ENCODE measurements at places on chromosomes 2 and 18. TPM values are rescaled to one million over a fixed set of nuclear protein-coding genes. Genes with fewer than 3 reads are reported as not detected.

SDC1 gene
- 11.4 TPM for total RNA-seq

PROKR1 gene
- total RNA-seq, result not detected

SANBR gene
- 12.1 TPM for total RNA-seq

CNDP1 gene
- total RNA-seq, result 0.22 TPM

AMER3 gene
- not detected for total RNA-seq

GRCh38 chr2:19488009-19488691 is 129.7 kb upstream of the OSR1 start:
- peaks cover 6% of the 10 kb centered on the region for H3K4me1 ChIP-seq
- H3K4me3 ChIP-seq, result no peak overlapping the region
- no peak for DNase-seq
- H3K36me3 ChIP-seq, result peaks cover 4% of the 10 kb centered on the region
- no peak overlapping the region for H3K27ac ChIP-seq
- H3K27me3 ChIP-seq, result peaks cover 2% of the 10 kb centered on the region

GRCh38 chr2:63060472-63060991 is 9.9 kb downstream of the OTX1 start:
- no peak overlapping the region for H3K4me3 ChIP-seq
- no peak overlapping the region for H3K27ac ChIP-seq
- H3K4me1 ChIP-seq, result peaks cover 29% of the 10 kb centered on the region
- peaks cover 74% of the 10 kb centered on the region for H3K27me3 ChIP-seq

- no peaks in the 10 kb centered on the region for H3K4me1 ChIP-seq
- H3K27ac ChIP-seq, result no peak overlapping the region
- no peak overlapping the region for H3K4me3 ChIP-seq
- peaks cover 2% of the 10 kb centered on the region for H3K27me3 ChIP-seq
- no peak for DNase-seq
These were observed 9.9 kb upstream of the MYL1 start for GRCh38 chr2:210324906-210325305.

DNA sequence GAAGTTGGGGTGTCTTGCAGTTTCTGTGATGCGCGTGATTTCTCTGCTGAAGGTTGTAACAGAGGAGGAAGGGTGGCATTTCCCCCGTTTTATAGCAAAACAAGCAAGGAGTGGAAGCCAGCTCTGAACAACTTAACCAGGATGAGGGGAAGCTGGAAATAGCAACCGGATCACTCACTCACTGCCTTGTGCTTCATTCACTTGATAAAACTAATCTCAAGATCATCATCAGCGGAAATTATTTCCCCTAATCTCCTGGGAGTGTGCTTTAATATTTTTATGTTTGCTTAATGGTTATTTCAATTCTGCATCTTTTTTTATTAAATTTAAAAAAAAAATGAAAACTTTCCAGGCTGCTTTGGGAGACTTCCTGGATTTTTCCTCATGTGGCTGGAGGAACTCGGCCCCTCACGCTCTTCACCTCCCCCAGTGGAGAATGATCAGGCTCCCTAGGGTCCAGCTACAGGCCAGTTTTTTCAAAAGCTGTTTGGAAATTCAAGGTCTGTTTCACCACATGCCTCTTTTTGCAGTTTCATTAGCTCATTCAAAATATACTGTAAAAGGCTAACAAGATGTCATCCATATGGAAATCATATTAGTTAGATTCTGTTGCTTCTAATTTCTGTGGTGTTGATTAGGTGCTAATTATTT is 31.7 kb downstream of the CABLES1 start:
- no peak for DNase-seq
- no peaks in the 10 kb centered on the region for H3K27me3 ChIP-seq
- peaks cover 4% of the 10 kb centered on the region for H3K36me3 ChIP-seq
- H3K27ac ChIP-seq, result peak overlapping the region; percentile 58

DNA sequence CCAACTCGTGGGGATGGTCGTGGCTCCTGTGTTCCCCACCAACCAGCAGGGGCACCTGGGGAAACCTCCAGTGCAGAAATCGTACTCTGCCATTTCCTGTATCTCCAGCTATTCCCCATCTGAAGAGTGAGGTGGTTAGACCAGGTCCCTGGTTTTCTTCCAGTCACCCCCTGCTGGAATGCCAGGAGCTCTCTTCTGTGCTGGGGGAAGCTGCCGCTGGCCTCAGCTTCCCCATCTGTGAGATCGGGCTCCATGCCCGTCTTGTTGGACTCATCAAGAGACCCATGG is 119.7 kb downstream of the INHBB start:
- H3K27me3 ChIP-seq, result peaks cover 7% of the 10 kb centered on the region
- DNase-seq, result no peak
- peaks cover 15% of the 10 kb centered on the region for H3K4me1 ChIP-seq
- H3K4me3 ChIP-seq, result no peak overlapping the region
- no peak overlapping the region for H3K27ac ChIP-seq
- peaks cover 3% of the 10 kb centered on the region for H3K36me3 ChIP-seq

DNA sequence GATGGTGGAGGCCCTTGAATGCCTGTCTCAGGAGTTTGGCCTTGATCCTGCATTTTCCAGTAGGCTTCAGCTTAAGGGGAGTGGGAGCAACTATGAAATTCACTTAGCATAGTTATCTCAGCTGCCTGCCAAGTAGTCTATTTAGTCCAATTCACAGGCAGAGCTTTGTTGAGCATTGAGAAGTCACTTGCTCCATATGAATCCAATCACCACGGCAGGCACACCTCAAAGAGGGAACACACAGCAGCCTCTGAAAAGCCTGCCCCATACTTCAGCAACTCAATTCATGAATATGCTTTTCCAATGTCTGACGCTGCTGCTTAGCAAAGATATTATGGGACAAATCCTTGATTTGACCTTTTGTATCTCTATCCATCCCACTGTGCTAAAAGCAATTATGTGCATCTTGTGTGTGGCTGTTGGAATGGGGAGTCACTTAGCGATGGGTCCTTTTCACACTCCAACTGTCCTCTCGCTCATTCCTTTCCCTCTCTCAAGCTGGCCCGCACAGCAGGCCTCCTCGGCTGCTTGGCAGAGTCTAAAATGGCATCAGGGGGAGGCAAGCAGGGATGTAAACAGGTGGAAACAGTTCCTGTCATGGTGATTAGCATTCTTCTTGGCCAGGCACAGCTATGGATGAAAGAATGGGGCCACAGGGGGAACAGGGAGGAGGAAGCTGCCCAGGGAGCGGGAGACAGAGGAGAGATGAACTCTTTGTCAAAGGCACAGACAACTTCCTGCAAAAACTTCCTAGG is 56.0 kb upstream of the LRPPRC start:
- DNase-seq, result no peak
- no peak overlapping the region for H3K27ac ChIP-seq
- H3K27me3 ChIP-seq, result no peaks in the 10 kb centered on the region
- H3K4me3 ChIP-seq, result no peak overlapping the region
- no peaks in the 10 kb centered on the region for H3K36me3 ChIP-seq
- H3K4me1 ChIP-seq, result no peaks in the 10 kb centered on the region

DNA sequence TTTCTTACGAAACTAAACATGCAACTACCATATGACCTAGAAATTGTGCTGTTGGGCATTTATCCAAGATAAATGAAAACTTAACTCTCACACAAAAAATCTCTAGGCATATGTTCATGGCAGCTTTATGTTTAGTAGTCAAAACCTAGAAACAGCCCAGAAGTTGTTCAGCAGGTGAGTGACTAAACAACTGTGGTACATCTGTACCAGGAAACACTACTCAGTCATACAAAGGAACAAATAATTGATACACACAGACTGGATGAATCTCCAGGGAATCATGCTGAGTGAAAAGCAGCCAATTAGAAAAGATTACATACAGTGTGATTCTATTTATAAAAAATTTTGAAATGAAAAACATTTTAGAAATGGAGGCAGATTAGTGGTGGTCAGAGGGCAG is 29.3 kb downstream of the DYNC2LI1 start:
- no peak overlapping the region for H3K4me3 ChIP-seq
- no peaks in the 10 kb centered on the region for H3K27me3 ChIP-seq
- no peak for DNase-seq
- peaks cover 5% of the 10 kb centered on the region for H3K4me1 ChIP-seq
- no peak overlapping the region for H3K27ac ChIP-seq

GRCh38 chr2:161115605-161116380 is 44.4 kb upstream of the TANK start:
- peaks cover 15% of the 10 kb centered on the region for H3K4me1 ChIP-seq
- H3K27ac ChIP-seq, result no peak overlapping the region
- H3K4me3 ChIP-seq, result no peak overlapping the region
- no peak for DNase-seq

DNA sequence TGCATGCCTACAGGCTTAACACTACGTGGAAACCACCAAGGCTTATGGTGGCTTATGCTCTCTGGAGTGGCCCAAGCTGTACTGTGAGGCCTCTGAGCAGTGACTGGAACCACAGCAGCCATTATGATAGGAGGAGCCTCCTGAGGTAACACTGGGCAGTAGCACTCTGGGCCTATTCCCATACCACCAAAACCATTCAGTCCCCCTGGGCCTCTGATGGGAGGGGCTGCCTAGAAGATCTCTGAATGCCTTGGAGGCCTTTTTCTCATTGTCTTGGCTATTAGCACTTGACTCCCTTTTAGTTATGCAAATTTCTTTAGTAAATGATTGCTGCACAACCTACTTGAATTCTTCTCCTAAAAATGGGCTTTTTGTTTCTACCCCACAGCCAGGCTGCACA is 985.0 kb downstream of the DPP10 start:
- H3K27me3 ChIP-seq, result no peaks in the 10 kb centered on the region
- H3K4me1 ChIP-seq, result no peaks in the 10 kb centered on the region
- DNase-seq, result no peak
- no peak overlapping the region for H3K27ac ChIP-seq

DNA sequence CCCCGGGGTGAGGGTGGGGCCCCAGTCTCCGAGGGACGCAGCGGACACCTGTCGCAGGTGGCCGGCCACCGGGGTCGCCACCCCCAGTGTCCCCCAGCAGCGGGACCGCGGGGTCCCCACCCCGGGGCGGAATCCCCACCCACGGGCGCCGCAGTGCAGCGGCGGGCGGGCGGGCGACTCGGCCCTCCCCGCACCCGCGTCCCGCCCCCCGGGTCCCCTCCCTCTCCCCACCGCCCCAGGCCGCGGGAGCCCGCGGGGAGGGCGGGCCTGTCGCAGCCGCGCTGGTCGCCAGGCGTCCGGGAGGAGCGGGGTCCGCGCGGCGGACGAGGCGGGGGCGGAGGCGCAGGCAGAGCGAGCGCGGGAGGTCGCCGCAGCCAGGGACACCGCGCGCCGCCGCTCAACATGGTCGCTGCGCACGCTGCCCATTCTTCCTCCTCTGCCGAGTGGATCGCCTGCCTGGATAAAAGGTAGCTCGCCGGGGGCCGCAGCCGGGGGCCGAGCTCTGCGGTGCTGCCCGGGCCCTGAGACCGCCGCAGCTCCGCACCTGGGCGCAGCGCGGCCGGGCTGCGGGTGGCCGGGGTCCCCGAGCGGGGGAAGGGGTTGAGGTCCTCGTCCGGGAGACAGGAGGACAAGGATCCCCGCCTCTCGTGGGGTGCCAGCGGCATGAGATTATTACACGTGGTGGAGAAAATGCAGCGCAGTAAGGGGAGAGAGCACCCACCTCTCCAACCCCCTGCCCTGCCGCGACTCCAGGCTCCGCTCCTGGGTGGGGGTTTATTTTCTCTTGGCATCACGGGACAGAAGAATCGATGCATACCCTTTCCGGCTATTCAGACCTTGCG is at the start of gene RAPGEF4:
Gene RAPGEF4, plus strand, starts transcription at position 264 of the 842 bp plus-strand sequence. Its CDS starts 139 bp downstream, at position 403.
- H3K4me1 ChIP-seq, result peaks cover 11% of the 10 kb centered on the region
- peak within 1 kb of the TSS; percentile 70 for H3K4me3 ChIP-seq
- H3K27me3 ChIP-seq, result peaks cover 4% of the 10 kb centered on the region
- H3K36me3 ChIP-seq, result no peaks in the 10 kb centered on the region

DNA sequence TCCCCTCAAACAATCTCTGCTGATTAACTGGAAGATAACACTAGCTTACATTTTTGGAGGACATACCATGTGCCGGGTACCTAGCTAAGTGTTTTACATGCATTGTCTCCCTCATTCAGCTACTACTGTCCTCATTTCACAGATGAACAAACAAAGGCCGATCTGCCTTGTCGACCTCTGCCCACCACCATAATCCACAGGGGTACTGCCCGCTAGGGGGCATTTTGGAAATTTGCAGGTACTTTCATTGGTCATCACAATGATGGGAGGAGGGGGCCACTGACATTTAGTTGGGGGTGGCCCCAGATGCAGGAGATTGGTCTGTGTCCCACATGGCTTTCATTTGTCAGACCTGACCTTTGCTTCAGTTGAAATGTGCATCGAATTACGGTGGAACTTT is 3.9 kb upstream of the TMEM163 start:
- peaks cover 44% of the 10 kb centered on the region for H3K27me3 ChIP-seq
- no peak for DNase-seq
- H3K36me3 ChIP-seq, result peaks cover 1% of the 10 kb centered on the region
- H3K4me3 ChIP-seq, result no peak overlapping the region
- no peak overlapping the region for H3K27ac ChIP-seq

DNA sequence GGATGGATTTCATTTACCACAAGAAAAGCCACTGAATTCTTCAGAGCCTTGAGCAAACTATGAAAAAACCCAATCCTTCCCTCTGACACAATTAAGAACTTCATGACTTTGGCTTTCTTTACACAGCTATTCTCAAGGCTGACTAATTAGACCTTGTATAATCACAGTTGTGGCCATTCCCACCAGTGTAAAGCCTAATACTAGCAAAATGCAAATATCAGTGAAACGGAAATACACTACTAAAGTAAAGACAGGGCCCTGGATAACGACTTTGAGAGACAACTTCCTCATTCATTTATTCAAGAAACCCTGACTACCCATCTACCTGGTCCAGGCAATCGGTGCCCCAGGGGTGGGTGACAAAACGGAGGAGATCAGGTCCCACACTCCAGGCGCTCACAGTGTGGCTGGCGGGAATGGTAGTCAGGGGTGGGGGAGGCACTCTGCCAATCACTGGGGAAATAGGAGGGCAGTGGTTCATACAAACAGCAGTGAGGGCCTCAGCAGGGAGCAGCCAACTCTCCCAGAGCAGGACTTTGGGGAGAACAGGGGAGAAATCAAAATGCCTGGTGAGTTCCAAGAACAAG is 28.1 kb downstream of the TMEM163 start:
- H3K27ac ChIP-seq, result no peak overlapping the region
- H3K4me1 ChIP-seq, result no peaks in the 10 kb centered on the region
- H3K27me3 ChIP-seq, result peaks cover 7% of the 10 kb centered on the region
- no peak overlapping the region for H3K4me3 ChIP-seq
- no peak for DNase-seq

GRCh38 chr2:43230351-43230885 is 4.0 kb upstream of the ZFP36L2 start:
- no peak overlapping the region for H3K27ac ChIP-seq
- DNase-seq, result no peak
- peaks cover 6% of the 10 kb centered on the region for H3K36me3 ChIP-seq
- H3K4me1 ChIP-seq, result peaks cover 26% of the 10 kb centered on the region
- no peak overlapping the region for H3K4me3 ChIP-seq

Measured in chondrocyte (in vitro differentiated cells).